ENCODE measurements at places on chromosomes 3 and 15.
A peak's percentile ranks its signal among the peaks of the same experiment; 100 is the strongest.

- DNase-seq = no peak
Observed at GRCh38 chr15:70091726-70092463, 5.8 kb downstream of the TLE3 start.

DNA sequence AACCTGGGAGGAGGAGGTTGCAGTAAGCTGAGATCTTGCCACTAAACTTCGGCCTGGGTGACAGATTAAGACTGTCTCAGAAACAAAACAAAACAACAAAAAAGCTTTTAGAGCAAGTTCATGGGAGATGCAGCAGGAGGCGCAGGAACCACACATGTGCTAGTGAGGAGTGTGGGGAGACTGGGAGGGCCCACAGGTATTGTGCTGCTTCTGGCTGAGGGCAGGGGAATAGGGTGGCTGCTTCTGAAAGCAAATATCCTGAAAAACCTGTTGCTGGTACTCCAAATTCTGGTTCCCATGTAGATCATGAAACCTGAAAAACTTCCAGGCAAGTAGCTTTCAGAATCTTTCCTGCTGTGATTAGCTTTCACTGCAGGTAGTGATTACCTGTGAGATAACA lies 22.1 kb downstream of the TYRO3 start:
- no peak for DNase-seq

DNA sequence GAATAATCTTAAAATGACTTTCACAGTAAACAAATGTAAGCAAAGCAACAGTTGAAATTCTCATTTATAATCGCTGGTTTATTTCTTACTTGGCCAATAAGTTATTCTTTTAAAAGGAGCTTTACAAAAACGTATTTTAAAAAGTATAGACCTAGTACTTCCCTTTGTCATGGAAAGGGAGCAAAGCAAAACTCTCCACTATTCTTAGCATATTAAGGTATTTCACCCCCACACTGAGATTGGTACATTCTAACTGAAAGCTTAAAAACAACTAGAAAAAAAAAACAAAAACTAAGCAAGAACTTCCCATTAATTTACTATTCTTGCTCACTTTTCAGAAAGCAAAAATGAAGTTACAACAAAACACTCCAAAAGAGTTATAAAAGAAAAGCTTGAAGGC lies 1.5 kb downstream of the ATG3 start:
- DNase-seq = no peak

- DNase-seq = no peak
Observed at GRCh38 chr3:46576879-46577278, 10.8 kb upstream of the LRRC2 start.

DNA sequence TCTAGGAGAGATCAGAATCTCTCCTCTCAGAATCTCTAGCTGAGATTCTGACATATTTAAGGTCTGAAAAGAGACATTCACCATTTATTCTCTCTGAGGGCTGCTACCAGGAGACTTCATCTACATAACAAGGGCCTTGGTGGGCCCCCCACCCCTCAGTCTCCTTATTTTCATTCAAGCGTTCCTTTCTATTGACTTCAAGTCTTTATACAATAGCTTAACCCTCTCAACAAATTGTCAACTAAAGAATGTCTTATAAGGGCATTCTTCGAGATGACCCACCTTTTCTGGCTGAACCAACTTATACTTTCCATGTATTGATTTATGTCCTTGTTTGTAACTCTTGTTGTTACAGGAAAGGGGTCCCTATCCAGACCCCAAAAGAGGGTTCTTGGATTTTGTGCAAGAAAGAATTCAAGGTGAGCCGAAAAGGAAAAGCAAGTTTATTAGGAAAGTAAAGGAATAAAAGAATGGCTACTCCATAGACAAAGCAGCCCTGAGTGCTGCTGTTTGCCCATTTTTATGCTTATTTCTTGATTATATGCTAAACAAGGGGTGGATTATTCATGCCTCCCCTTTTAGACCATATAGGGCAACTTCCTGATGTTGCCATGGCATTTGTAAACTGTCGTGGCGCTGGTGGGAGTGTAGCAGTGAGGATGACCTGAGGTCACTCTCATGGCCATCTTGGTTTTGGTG lies 209.5 kb upstream of the ALCAM start:
- DNase-seq = no peak

GRCh38 chr15:39344662-39345141 lies 236.2 kb upstream of the THBS1 start:
- no peak for DNase-seq

DNA sequence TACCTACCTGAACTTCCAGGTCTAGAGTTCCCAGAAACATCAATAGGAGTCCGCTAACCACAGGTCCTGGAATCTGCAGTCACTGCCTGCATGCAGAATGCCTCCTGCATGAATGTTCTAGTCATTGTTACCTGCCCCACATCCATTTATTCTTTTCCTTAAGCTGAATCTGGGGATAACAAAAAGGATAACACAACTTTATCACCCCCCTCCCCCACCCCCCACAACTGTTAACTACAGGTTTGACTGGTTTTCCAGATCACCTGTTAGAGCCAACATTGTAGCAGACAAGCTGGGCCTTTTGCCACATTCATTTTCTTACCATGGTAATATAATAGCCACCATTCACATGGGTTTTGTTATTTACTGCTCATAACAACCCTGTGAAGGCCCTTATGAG lies 4.6 kb upstream of the CTSH start:
- no peak for DNase-seq

DNA sequence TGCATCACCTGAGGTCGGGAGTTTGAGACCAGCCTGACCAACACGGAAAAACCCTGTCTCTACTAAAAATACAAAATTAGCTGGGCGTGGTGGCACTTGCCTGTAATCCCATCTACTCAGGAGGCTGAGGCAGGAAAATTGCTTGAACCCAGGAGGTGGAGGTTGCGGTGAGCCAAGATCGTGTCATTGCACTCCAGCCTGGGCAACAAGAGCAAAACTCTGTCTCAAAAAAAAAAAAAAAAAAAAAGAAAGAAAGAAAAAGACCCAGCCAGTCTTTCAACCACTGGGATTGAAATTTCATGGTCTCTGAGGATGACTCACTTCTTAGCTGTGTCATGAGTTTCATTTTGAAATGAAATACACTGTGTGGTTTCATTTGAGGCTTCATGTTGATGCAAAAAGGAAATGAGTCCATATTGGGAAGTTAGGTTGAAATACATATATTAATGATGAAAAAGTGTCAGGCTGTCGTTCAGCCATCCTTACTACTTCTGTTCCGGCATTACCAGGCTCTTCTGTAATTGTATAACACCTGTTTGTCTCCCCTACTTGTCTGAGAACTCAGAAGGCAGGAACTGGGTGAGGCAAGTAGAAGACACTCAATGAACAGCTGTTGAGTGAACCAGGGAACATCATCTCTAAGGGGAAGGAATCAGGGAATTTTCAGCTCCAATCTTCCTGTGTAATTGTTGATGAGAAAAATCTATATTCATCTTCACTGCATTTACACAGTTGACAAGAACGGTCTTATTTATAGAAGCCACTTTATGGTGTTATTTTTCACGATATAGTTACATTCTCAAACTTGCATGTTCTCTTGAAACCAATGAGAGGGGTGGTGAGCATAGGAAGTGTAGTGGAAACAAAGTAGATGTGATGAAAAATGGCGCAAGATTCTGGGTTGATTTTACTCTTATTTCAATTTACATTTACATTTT lies 87.4 kb downstream of the NFKBIZ start:
- peak; percentile 49 for DNase-seq

DNA sequence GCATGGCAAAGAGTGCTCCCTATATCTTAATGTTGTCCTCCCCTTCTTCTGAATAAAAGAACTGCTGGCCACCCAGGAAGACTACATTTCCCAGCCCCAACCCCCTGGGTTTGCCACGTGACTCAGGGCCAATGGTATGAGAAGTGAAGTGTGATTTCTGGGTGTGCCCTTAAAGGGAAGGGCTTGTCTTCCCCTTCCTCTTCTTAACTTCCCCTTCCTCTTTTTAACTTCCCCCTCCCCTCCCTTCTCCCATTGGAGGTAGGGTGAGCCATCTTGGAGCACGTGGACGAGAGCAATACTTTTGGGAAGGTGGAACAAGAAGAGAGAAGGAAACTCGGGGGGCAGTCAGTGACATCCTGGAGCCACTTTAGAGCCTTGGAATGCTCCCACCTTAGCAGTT lies 6.8 kb upstream of the KBTBD12 start:
- no peak for DNase-seq

GRCh38 chr15:81966631-81967030 lies 79.2 kb downstream of the MEX3B start:
- no peak for DNase-seq

DNA sequence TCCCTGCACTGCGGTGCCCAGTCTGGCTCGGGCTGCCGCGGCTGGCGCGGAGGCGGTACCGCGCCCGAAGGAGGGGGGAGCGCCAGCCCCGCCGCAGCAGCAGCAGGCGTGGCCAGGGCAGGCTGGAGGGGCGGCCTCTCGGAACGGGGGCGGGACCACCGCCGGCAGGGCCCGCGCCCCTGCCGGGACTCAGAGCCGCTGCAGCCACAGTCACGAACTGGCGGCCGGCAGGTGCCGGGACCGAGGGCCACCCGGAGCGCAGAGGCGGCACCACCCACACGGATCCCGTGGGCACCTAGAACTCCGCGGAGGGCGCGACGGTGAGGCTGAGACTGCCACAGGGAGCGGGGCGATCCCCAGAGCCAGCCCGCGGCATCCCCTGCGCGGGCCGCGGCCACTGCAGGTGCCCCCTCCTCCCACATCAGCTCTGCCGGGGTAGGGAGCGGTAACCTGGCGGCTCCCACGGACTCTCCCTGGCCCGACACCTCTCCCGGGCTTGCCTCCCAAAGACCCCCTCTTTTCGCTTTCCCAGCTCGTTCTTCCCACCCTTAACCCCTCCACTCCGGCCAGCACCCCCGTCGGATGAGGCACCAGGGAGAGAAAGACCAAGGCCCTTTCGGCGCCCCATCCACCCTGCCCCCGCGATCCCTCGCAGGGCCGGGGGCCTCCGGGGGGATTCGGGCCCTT lies at the start of gene VWA5B2:
VWA5B2 (plus strand) TSS at position 192 of the 687 bp plus-strand sequence. CDS start 944 bp downstream, outside the sequence.
- DNase-seq = peak; percentile 58

- no peak for DNase-seq
Observed at GRCh38 chr15:23514484-23514883, 51.0 kb upstream of the MKRN3 start.

DNA sequence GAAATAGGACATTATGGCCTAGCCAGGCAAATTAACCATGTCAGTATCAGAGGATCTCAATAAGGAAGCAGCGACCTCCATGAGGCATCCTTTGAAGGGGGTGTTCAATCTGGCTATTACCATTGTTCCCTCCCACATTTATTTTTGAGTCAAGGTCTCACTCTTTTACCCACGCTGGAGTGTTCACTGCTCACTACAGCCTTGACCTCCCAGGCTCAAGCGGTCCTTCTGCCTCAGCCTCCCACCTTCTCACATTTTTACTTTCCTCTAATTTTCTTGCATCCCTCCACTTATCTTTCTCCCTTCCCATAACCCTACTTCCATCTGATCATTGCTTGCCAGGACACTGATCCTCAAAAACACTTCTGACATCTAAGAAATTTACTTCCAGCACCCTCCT lies 654.0 kb upstream of the NR2F2 start:
- no peak for DNase-seq

GRCh38 chr3:195800240-195800639 lies 11.5 kb downstream of the MUC4 start:
- no peak for DNase-seq
